NCI-H526 treated with DMSO at 0.1 percent for 48 hours (cell line): ENCODE measurements at places on chromosomes 12 and 14.

DNA sequence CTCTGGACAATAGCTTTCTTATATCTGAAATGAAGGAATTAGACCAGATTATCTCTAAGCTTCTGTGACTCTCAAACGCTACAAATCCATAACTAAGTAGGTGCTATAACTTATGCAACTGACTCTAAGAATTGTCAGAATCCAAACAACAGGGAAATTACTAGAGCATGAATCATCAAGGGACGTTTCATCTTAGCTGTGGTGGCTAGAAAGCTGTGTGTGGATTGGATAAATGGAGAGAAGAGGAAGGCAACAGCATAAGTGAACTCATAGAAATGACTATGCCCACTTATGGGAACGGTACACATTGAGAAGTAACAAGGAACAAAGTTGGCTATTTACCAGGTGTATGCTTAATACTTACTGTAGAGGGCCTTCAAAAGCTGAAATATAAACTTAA, 96.0 kb upstream of the NEDD1 start:
- no peak for DNase-seq

GRCh38 chr12:45582536-45582935, 147.0 kb upstream of the ARID2 start:
- DNase-seq, result no peak

- DNase-seq, result no peak
These were observed 49.9 kb downstream of the PRICKLE1 start for GRCh38 chr12:42539696-42540095.

DNA sequence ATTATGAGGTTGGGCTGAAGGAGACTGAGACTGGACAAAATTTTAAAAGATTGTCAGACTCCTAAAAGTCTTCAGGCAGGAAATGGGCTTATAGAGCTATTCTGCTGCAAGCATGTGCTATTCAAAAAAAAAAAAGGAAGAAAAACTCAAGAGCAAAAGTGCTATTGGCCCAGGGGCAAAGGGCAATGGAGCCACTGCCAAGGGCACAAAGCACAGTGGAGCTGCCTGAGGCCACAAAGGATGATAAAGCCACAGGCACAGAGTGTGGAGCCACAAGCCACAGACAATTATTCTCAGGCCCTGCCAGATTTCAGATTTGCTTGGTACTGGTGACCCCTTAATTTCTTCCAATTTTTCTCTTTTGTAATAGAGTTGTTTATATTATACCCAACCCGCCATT, 29.6 kb upstream of the GRIN2B start:
- no peak for DNase-seq

DNA sequence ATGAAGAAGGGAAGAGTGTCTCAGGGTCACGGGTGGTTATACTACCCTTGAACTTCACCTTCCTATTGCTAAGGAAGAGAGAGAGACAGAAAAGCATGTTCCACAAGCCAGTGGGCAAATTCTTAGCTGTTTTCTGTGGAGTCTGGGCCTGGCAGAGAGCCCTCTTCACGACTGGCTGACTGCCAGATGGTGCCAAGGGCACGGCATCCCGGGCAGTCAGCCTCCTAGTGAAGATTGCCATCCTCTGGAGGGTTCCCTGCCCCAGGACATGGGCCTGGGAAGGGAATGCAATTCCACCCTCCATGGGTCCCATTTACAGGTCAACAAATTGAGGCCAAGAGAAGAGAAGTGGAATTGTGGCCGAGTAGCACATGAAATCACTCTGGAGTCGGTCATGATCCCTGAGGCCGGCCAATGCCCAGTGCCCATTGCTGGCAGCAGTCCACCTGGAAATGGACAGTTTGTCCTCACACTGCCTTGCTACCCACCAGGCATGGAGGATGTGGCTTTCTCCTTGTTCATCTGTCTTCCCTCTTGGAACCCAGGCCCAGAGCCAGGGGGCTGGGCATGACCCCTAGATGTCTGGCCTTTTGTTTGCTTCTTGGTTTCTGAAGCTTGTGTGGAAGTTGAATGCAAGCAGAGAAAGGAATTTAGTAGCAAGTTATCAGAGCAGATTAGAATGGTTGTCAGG, 9.9 kb downstream of the TUNAR start:
- no peak for DNase-seq

- peak; percentile 26 for DNase-seq
These were observed 20.1 kb downstream of the TPCN1 start for GRCh38 chr12:113241191-113242025.

DNA sequence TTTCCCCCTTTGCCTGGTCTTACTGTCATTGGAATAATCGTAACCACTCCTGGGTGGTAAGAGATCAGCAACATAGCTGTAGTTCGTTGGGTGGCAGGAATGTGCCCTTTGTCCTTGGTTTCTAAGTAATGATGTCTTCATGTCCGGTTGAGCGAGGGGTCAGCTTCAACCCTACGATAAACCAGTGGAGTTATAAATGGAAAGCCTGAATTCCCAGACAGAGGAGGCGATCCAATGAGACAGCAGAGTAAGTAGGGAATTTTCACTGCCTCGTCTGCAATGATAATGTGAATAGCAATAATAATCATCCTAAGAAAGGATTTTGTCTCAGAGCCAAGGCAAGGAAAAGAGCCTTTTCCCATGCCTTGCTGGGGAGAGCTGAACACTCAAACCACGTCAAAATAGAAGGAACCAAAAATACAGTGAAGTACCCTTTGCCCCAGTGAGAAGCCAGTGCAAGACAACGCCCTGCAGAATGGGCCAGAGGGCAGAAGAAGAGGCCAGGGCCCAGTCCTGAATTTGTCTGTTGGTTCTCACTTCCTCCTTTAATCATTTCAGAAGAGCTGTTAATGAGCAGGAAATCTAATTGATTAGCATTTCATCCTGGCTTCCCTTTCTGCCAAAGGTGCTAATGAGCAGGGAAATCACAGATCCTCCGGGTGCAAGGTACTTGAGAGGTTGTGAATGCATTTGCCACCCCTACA, 330.7 kb downstream of the CACNA1C start:
- DNase-seq, result no peak

DNA sequence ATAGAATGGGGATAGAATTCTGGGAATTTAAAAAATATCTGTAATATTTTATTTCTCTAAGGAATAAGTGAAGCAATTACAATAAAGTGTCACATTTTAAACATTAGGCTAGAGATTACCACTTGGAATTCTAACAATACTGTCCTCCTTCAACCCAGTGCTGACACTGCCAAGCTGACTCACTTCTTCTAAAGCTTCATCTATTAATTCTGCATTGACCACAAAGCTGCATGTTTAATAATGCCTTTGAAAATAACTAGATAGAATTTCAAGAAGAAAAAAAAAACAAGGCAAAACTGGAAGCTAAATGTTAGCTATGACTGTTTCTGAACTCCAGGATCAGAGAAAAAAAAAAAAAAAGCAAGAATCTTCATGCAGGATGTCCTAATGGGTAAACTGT, 970.7 kb upstream of the FBXO33 start:
- no peak for DNase-seq

DNA sequence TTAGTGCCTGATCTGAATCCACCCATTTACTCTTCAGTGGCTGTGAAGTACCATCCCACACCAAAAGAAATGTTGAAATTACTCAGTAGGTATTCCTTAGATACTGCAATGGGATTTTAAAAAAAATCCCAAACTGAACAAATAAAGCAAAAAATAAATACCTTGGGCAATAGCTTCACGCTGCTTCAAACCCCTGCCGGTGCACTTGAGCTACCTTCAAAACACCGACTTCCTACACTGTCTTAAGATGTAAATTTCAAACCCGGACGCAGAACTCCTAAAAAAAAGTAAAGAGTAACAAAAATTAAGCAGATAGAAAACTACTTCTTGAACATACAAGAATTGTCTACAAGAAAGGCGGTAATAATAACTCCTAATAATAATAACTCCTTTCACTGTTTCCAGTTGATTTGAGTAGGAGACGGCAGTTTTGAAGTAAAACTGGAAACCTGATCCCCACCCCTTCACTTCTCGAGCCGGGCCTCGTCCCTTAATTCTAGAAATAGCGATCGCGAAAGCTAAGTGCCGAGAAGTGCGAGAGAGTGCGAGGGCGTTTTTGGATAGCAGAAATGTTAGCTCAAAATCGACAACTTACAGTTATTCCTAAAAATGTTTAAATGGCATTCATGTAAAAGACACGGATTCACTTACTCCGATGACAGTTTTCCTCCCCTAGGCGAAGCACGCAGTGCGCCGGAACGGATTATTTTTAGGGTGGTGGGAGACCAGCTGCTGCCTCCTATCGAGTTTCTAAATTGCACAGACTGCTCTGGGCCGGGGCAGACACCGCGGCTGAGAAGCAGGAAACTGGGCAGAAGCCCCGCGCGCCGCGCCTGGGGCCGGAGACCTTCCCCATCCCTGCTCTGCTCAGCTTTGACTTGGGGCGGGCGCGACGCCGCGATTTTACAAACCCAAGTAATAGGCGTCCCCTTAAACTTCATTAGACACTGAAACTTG, at the start of gene ABCC9:
ABCC9 (minus strand) TSS at position 878 of the 957 bp plus-strand sequence. CDS start 4,752 bp downstream, outside the sequence.
- peak; percentile 32 for DNase-seq

GRCh38 chr12:65818454-65819382, 5.6 kb upstream of the HMGA2 start:
- no peak for DNase-seq

GRCh38 chr12:104154286-104154685, 16.3 kb upstream of the NFYB start:
- no peak for DNase-seq

GRCh38 chr12:131118371-131118770, 164.7 kb downstream of the ADGRD1 start:
- DNase-seq, result no peak

GRCh38 chr14:71891970-71892369, 40.3 kb upstream of the RGS6 start:
- DNase-seq, result no peak

DNA sequence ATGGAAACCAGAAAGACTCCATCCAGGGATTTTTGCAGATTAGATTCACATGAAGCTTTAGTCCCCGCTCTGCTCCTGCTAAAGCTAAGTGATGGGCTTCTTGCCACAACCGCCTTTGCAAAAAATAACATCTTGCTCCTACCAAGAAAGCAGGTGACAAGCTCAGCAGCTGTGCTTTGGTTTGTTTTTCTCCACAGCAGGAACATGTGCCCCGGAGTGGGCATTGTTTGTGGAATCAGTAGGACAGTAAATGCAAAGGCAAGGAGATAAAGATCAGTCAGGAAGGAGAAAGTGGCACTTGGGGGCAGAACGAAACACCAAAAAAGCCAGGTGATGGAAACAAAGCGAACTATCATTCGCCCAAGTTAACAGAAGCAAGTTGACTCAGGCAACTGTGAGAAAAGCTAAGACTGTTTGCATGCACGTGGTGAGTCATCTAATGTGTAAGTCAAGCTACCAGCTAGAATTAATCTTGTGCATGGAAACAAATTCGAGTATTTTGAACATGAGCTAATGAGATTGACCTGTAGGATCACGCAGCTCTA, 165.5 kb upstream of the PLXNC1 start:
- DNase-seq, result no peak

DNA sequence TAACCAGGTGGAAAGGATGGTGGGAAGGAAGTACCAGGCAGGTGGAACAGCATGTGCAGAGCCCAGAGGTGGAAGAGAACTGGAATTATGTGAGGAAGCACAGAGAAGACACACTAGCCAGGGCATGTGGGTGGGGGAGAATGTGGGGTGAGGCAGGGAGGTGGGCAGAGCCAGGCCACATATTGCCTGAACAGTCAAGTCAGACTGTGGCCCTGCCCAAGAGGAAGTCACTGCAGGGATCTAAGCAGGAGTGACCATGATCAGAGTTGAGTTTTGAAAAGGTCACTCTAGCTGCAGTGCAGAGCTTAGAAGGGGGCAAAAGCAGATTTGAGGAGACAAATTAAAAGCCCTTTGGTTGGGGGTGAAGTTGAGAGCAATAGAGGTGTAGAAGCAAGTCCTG, 114.0 kb upstream of the SLC38A2 start:
- DNase-seq, result no peak

DNA sequence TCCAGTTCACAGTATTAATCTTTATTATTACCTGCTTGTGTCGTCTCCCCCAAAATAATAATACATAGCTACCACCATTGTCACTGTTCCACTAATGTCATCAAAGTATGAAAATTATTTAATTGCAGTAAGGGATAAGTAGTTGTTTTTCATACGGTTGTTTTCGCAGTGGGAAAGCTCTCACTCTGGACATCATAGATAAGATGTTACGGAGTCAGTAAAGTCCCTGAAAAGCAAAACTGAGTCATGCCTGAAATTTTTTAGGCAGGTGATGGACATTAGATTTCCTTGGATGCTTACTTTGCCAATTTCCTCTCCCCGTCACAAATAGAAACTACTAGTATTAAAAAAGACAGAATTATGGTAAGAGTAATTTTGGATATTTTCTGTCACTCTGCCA, 13.2 kb downstream of the PNP start:
- DNase-seq, result no peak

DNA sequence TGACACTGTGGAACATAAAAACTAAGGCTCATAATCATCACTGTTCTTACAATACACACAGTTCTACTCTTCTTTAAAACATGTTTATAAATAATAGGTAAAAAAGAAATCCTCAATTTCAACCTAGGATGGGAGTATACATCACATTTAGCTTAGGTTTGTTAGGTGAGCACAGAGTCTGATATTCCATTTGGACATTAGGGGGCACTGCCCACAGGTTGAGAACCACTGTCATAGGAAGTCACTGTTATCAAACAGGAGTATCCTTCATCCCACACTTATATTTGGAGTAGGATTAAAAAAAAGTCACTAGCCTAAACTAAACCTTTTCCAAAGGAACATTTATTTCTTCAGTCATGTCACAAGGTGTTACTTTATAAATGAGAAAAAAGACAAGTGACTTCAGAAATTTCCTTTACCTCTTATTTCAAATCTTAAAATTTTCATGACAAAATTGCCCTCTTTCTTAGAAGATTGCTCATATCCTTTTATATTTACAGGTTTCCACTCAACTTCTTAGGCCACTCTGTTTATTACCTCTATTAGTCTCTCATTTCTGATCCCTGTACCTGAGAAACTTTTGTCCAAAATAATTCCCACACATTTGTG, 240.6 kb downstream of the CPNE8 start:
- peak; percentile 1 for DNase-seq

- no peak for DNase-seq
These were observed 706 bp upstream of the DIO2 start for GRCh38 chr14:80212023-80212397.

DNA sequence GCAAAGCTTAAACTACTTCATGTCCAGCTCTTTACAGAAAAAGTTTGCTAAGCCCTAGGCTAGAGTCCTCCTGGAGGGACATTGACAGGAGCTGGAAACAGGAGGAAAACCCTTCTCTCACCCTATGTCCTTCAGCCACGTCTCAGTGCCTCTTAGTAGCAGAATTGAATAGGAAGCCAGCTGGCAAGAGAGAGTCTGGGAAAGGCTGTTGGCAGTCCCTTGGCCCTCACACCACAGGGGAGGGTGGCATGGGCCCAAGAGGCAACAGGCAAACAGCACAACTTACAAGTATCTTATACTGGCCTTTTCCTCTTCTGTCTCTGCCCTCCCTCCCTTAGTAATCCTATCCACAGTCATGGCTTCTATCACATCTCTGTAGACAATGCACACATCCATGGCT, 27.7 kb upstream of the DHRS2 start:
- no peak for DNase-seq

GRCh38 chr12:24705216-24705615, 243.7 kb downstream of the BCAT1 start:
- DNase-seq, result no peak

- DNase-seq, result no peak
These were observed 19.0 kb downstream of the RIN3 start for GRCh38 chr14:92532490-92533163.

GRCh38 chr12:47779943-47780504, 7.0 kb downstream of the SLC48A1 start:
- DNase-seq, result no peak
